ENCODE measurements at places on chromosomes 2 and 18.

- no peak for DNase-seq
Measured at GRCh38 chr2:143524119-143524553, 394.9 kb downstream of the ARHGAP15 start.

DNA sequence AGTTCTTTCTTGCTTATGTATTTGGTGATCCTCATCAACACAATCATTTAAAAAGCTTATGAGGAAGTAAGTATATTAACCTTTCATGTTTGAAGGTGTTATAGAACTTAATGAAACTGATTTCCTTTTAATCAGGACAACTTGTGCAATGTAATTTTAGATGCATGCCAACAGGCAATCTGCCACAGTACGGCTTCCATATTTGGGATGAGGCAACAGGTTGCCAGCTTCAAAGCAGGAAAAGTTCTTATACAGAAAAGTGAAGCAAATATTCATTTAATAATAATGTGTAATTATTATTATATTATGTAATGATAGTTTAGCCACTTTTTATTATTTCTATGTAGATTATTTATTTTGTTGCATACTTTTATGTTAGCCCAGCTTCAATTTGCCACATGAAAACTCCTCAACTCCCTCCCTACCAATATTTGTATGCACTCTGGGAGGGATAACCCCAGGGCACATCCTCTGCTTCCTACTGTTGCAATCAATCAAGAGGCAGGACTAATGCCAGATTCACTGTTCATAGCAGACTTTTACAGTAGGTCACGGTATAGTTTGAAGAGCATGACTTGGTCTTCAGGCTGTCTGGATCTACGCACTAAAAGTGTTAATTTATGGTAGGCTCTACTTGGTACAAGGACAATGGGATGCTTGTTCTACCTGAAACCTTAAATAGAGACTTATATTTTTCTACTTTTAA, 277.2 kb downstream of the AGPS start:
- no peak for DNase-seq

- DNase-seq, result no peak
Measured at GRCh38 chr2:30218338-30218713, 13.0 kb upstream of the LBH start.

DNA sequence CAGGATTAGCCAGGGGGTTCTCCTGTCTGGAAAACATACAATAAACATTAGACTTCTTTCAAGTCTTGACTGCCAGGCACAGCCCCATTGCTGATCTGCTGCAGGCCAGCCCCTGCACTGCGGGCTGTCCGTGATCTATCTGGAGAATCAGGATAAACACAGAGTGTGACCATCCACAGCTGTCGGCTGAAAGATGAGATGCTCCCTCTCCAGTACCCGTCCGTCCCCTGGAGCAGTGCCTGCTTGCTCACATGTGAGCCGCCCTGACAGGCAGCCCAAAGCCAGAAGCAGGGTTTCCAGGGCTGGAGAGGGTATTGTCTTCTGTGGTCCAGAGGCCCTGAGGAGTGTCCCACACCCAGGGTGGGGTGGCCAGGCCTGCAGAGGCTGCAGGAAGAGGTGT, 46.1 kb upstream of the FOSL2 start:
- DNase-seq, result no peak

DNA sequence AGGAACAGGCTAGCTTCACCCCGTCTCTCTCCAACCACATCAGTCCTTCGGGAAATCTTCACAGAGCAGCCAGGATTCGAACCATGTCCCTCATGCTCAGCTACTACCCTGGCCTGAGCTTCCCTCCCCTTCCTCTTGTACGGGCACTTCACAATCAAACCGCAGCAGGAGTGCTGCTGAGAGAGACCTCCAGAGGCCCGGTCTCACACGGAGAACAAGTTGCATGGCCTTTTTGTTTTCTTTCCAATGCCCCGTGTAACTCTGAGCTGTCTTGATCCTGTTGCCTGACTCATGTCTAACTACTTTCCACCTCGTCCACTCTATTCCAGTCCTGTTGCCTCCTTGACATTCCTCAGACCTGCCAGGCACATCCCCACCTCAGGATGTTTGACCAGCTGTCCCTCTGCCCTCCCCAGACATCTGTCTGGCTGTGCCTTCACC, 25.4 kb downstream of the FBLN7 start:
- no peak for DNase-seq

DNA sequence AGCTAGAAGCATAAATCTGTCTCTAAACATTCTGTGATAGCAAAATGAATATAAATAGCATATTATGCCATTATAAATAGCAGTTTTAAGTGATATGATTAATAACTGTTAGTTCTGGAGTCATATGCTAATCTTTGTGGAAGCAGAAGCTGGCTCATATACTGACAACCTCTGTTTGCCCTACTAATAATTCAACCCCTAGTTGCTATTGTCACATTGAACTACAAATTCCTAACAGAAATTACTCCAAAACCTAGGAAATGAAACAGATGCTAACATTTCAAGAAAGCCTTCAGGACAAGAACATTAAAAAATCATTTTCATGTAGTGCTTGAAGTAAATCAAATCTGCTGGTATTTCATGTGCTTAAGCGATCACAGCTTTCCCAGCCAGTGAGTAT, 28.2 kb downstream of the CALCRL start:
- DNase-seq, result no peak

DNA sequence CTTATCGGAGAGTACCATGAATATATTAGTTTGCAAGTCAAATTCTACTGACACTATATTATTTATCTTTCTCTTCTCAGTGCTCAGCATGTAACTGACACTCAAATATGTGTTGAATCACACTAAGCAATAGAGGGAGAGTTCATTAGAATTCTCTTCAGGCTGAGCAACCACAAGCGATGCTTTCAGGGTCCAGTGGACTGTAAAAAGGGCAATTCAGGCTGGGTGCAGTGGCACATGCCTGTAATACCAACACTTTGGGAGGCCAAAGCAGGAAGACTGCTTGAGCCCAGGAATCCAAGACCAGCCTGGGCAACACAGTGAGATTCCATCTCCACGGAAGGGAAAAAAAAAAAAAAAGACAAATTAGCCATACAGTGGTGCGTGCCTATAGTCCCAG, 16.3 kb downstream of the PDE6D start:
- no peak for DNase-seq

GRCh38 chr18:12336887-12337286, 28.8 kb downstream of the TUBB6 start:
- DNase-seq, result no peak

DNA sequence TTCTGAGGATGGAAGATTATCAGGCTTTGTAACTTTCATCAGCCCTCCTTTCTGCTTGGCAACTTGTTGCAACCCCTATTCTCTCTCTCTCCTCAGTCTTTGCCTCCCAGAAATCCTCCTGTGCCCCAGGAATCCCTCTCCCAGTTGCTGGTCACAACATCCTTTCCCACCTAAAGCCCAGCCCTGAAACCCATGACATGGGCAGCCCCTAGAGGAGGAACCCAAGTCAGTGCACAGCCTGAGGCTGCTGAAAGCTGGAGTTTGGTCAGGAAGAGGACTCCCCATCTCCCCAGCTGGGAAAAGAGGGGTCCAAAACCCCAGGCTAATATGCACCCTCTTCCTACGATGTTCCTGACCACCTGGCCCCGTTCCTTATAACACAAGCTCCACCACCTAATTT, 29.5 kb downstream of the PKDCC start:
- no peak for DNase-seq

- DNase-seq, result no peak
Measured at GRCh38 chr2:196607073-196607472, 32.4 kb upstream of the CCDC150 start.

DNA sequence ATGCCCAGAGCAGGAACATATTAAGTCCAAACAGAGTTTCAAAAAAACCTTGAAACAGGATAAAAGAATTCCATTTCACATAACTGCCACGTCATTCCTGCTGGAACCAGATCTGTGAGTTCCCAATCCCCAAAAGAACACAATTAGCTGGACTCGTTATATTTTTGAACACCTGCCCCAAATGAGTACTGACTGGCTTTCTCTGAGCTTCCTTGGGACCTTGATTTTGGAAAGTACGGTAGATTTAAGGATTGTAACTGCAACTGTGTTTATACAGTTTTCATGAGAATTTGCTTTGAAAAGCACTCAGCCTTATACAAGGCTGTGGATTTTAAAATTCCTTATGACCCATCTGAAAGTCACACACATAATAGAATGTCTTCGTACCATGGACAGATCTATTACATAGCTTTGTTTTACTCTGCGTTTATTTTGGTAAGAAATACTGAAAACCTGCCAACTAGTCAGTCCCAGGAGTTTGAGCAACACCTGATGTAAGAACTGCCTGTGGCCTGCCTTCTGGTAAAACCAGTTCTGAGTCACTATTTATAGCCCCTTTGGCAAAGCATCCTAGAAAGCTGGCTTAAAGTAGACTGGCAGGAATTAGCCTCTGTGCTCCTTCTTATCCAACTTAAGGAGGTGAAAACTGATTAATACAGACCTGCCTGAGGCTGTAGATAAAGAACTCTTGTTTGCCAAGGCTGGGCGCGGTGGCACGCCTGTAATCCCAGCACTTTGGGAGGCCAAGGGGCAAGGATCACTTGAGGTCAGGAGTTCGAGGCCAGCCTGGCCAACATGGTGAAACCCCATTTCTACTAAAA, 48.1 kb downstream of the MERTK start:
- DNase-seq, result no peak

- DNase-seq, result no peak
Measured at GRCh38 chr18:26700201-26700600, 151.8 kb upstream of the KCTD1 start.

DNA sequence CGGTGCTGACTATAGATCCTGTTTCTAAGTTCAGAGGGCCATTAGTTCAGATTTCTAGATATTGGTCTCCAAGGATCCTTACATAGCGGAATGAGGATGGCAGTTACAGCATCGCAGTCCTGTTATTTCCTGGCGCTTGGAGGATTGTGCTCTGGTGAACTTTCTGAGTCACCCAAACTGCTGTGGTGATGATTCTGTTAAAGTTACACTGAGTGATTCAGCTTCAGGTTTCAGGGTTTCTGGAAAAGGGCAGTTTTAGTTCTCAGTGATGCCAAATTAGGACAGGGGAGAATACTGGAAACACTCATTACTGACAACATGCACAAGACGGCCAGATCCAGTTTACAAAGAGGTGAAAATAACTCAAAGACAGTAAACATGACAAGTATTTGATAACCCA, 52.1 kb upstream of the ANKRD62 start:
- no peak for DNase-seq

DNA sequence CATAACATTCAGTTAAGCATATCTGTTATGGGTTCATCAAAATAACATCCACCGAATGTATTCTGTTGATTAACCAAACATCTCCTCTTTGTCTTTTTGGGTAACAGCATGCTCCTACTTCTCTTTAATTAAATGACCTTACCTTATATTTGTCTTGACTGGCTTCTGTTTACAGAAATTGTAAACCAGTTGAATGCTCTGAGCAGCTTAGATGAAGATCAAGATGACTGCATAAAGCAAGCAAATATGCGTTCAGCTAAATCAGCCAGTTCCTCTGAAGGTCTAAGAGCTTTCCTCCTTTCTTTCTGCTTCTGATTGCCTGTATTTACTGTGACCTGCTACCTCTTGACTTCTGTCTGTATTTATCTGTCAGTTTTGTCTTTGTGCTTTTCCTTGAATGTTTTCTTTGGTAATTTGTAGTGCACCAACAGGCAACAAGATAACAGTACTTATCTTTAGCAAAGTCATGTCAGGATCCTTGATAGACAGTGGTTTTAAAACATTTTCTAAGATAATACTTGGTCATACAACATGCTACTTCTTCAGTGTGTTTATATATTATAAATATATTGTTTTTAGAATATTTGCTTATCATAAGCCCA, 152.8 kb downstream of the EHBP1 start:
- DNase-seq, result no peak

- DNase-seq, result no peak
Measured at GRCh38 chr2:37189452-37190153, 1.1 kb upstream of the SULT6B1 start.

GRCh38 chr2:175690113-175690837, 311.8 kb downstream of the LNPK start:
- DNase-seq, result peak; percentile 6

- no peak for DNase-seq
Measured at GRCh38 chr2:204881655-204882054, 336.4 kb downstream of the PARD3B start.

DNA sequence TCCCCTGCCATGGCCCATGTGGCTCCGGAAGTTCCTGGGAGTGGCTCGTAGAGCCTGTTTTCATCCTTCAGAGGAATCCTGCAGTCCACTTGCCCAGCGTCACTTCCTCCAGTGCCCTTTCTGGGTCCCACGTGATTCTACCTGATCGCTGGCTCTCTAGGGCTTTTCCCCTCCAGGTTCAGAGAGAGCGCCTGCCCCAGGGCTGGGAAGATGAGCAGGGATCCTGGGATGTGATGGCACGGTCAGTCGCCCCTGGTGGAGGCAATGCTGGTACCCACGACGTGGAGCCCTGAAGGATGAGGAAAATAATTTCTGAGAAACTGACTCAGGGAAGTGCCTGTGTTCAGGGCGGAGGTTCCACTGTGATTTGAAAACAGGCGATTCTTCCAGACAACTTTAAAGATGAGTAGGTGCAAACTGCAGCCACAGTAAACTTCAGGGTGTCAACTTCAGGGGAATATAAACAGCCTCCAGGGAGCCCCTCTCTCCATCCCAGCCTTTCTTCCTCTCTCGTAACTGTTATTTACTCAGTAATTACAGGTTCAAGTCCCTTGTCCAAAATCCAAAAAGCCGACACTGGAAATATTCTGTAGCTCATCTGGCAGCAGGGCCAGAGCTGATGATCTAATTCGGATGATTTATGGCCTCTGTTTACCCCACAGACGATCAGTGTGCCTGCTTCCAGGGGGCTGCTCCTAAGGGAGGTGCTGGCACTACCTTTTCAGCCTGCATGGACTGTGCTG, 105.9 kb downstream of the AGAP1 start:
- DNase-seq, result no peak

DNA sequence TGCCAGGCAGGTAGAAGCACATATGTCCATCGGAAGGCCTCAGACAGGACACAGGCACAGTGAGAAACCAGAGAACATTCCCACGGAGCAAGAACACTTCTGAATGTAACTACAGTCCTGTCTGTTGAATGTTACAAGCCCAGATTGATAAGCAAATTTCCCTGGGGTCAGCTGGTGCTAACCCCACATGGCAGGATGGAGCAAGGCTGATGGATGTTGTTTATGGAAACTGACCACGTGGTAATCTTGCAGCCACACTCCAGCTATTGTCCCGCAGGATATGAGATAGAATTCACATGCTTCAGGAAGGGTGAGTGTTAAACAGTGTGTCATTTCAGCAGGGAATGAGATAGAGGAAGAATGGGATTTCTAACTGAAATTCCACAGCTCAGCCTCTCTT, 138.8 kb upstream of the COPS8 start:
- no peak for DNase-seq
